ENCODE measurements at places on chromosomes 16 and 17.

- DNase-seq = no peak
Observed at GRCh38 chr17:66094727-66095126, 97.2 kb downstream of the CEP112 start.

GRCh38 chr16:1990351-1991134 lies 773 bp downstream of the SYNGR3 start:
- DNase-seq = no peak

GRCh38 chr17:79141578-79142355 lies 67.1 kb downstream of the ENGASE start:
- DNase-seq = no peak

DNA sequence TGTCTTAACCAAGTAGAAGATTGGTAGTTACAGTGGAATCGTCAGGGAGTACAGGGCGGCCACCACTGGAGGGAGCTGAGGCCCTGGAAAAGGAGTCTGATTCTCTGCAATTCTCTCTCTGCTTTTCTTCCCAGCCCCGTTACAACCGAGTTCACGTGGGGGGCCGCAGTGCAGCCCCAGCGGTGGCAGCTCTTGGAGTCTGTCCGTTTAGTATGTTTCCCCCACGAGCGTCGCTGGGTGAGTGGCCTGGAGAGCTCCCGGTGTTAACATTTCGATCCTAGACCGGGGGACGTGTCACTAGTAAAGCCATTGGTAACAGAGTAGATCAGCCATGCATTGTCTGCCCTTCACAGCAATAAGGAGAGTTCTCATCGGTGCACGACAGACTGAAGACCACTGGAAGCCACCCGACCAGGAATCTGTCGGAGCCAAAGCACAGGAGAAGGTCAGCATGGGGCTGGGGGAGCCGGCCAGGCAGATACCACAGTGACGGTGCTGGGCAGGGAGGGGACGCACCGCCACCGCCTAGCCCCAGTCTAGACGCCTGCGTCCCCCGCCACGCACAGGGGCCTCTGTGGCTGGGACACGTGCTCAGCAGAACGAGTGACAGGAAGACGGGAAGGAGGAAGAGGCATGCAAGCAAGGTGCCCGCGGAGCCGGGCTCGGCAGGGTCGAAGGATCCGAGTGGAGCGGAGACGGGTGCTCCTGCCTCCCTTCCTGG lies 15.7 kb downstream of the SLC16A3 start:
- no peak for DNase-seq

DNA sequence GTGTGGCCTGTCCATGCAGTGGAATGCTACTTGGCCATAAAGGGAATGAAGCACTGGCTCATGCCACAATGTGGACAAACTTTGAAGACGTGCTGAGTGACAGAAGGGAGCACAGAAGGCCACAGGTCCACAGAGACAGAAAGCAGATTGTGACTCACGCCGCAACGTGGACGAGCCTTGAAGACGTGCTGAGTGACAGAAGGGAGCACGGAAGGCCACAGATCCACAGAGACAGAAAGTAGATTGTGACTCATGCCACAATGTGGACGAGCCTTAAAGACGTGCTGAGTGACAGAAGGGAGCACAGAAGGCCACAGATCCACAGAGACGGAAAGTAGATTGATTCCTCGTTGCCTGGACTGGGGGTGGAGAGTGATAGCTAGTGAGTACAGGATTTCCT lies 19.2 kb downstream of the ZC3H18 start:
- DNase-seq = no peak

- no peak for DNase-seq
Observed at GRCh38 chr17:78962345-78962983, 17.3 kb downstream of the LGALS3BP start.

- DNase-seq = no peak
Observed at GRCh38 chr16:5874899-5875298, 777.3 kb upstream of the EEF2KMT start.

- DNase-seq = no peak
Observed at GRCh38 chr17:76585033-76585648, 519 bp downstream of the ST6GALNAC2 start.

- no peak for DNase-seq
Observed at GRCh38 chr16:65070831-65071432, 50.9 kb downstream of the CDH11 start.

- DNase-seq = no peak
Observed at GRCh38 chr16:80121522-80121909, 419.3 kb upstream of the DYNLRB2 start.

DNA sequence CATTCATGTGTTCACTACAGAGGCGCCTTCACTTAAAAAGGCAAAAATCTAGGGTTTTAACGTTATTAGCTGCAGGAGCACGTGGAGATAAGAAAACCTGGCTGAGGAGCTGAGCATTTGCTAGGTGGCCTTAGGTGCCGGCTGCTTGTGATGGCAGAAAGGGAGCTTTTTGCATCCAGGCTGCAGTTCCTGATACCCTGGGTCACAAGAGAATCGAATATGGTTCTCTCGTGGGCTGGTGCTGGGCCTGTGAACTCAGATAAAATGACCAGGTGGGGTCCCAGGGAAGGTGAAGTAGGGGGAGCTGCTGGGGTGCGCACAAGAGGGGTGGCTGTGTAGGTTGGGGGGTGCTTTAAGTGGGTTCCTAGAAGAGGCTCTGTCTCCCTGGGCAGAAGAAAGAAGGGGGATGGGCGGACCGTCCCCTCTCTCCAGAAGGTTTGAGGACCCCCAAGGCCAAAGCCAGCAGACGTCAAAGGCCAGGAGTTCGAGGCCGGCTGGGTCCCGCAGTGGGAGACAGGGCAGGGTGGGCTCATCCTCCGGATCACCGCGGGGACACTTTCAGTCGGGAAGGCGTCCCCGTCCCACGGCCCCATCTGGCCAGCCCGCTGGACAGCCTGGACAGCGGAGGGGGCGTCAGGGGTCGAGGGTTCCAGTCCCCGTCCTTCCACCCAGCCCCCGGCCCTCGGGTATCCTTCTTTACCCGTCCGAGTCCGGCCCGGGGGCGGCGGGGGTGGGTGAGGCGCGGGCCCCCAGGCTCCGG lies 740 bp upstream of the CMIP start:
- DNase-seq = no peak

GRCh38 chr16:11034481-11034931 lies 90.1 kb downstream of the CLEC16A start:
- no peak for DNase-seq

GRCh38 chr16:66131895-66132294 lies 234.6 kb upstream of the CDH5 start:
- no peak for DNase-seq

DNA sequence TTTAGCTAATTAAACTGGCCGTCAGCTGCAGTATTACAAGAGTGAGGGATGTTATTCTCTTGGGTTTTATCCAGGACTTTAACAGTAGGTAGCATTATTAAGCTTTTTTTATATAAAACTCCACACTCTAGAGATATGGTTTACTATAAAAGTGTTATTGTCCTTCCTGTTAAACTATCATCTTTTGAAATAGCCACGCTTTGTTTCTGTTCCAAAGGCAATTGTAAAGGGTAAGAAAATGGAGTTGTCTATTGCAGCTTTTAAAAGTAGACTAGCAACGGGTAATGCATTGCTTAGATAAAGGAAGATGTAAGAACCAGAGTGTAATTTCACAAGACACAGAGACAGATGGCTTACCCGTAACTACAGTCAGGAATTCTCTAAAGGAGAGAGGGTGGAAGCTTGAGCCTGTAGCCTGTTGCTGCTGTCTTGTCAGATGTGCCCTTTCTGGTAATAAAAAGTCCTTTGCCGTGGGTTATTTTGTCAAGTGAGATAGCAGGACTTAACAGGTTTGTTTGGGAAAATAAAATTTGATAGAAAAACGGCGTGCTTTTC lies 56.4 kb downstream of the WWOX start:
- DNase-seq = no peak

DNA sequence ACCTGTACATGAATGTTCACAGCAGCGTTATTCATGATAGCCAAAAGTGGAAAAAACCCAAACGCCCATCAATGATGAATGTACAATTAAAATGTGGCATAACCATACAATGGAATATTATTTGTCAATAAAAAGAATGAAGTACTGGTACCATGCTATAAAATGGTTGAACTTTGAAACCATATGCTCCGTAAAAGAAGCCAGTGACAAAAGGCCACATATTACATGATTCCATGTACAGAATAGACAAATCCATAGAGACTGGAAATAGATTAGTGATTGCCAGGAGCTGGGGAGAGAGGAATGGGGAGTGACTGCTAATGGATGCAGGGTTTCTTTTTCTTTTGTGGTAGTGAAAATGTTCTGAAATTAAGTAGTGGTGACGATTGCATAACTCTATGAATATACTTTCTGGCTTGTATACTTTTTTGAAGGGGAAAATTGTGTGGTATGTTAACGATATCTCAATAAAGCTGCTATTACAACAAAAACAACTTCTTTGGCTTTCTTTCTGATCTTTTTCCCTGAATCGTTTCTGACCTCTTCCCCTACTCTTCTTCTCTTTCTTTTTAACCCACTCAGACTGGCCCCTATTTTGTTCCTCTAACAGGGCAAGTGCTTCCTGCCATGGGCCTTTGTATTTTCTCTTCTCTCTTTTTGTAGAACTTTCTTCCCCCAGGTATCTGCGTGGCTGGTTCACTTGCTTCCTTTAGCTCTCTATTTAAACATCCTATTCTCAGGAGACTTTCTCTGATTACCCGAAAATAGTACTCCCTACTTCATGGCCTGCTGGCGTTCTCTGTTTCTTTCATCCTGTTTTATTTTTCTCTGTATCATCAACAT lies 67.9 kb downstream of the FTO start:
- no peak for DNase-seq

GRCh38 chr16:49617710-49618330 lies 238.1 kb downstream of the ZNF423 start:
- no peak for DNase-seq

DNA sequence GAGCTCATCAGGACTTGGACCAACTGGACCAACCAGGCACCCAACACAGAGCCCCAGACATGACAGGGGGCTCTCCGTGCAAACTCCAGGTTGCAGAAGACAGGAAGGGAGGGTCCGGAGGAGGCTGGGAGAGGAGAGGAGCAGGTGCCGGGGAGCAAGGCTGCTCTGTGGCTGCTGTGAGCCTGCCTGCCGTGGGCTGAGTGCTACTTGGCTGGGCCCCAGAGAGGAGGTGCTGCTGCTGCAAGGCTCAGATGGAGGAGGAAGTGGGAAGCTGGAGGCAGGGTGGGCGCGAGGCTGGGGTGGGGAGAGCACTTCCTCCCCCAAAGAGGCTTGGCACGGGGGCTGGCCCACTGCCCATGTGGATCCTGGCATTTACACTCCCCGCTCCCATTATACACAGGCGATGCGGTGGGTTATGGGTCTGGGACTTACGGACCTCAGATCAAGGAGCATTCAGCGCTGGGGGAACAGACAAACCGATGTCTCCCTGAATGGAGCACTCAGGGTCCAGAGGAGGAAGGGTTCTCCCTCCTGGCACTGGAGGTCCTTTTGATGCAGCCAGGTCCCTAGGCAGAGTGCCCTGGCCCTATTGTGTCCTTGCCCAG lies 15.9 kb downstream of the EPOP start:
- DNase-seq = no peak

DNA sequence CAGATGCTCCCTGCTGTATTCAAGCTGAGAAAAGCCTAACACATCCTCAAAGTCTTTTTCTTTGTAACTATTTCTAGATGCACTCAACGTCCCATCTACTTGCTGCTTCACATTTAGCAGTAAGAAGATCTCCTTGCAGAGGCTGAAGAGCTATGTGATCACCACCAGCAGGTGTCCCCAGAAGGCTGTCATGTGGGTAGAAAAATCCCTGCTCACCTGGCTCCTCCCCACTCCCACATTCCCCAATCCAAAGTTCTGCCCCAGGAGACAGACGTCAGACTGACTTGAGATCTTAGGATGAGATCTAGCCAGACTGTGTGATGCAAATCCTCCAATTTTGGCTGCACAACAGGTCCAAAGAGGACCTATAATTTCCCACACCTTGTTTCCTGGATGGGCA lies 1.1 kb downstream of the CCL13 start:
- DNase-seq = no peak

DNA sequence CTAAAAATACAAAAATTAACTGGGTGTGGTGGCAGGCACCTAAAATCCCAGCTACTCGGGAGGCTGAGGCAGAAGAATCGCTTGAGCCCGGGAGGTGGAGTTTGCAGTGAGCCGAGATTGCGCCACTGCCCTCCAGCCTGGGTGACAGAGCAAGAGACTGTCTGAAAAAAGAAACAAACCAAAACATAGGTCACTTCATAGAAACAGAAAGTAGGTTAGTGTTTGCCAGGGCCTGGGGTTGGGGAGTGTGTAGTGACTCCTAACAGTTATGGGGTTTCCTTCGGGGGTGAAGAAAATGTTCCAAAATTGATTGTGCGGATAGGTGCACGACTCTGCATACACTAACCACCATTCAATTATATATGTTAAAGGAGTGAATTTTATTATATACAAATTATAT lies 59.2 kb downstream of the ATP2C2 start:
- no peak for DNase-seq

DNA sequence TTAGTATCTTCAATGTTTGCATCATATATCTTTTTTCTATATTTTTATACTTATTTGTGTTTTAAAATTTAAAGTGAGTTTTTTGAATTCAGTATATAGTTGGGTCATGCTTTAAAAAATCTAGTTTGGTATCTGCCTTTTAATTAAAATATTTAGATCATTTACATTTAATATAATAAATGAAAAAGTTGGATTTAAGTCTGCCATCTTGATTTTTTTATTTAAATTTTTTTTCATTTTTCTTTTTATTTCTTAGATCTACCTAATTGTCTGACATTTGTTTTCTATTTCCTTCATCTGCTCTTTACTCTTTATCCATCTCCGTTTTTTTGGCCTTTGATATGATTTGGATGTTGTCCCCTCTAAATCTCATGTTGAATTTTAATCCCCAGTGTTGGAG lies 50.0 kb upstream of the N4BP1 start:
- DNase-seq = no peak

DNA sequence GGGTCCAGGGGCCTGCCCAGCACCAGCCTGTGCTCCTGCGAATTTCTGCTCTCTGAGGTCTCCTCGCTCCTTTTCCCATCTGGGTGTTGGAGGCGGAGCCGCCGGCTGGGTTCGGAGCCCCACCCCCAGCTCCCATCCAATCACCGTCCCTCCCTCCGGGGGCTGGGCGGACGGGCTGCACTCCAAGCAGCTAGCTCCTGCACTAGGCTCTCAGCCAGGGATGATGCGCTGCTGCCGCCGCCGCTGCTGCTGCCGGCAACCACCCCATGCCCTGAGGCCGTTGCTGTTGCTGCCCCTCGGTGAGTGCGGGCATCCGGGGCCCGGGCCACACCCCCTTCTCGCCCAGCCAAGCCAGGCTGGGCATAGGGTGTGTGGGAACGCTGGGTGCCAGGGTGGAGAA lies at the start of gene NRN1L:
NRN1L (plus strand) TSS at position 202 of the 400 bp plus-strand sequence; CDS start at position 221, 19 bp downstream.
- no peak for DNase-seq

DNA sequence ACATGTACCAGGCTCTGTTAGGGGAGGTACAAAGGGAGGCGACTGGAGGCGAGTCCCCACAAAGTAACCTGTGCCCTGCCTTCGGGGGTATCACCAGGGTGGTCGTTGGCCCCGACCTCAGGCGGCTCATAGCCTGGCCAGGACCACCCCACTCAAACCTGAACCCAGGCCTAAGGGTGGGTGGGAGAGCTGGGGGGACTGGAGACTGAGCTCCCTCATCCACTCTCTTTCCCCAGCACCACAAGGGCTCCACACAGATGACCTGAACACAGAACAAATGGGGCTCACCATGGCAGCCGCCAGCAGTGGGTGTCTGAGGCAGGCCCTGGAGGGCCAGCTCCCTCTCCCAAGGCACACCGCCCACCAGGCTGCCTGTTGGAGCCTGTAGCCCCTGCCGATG lies 120.6 kb upstream of the TNRC6C start:
- DNase-seq = no peak

GRCh38 chr16:1674751-1675664 lies 3.1 kb upstream of the JPT2 start:
- DNase-seq = no peak

- DNase-seq = no peak
Observed at GRCh38 chr17:50883850-50884438, 17.8 kb upstream of the TOB1 start.
